Ureter (tissue), 1 donor: ENCODE measurements at places on chromosomes 16 and 17.

DNA sequence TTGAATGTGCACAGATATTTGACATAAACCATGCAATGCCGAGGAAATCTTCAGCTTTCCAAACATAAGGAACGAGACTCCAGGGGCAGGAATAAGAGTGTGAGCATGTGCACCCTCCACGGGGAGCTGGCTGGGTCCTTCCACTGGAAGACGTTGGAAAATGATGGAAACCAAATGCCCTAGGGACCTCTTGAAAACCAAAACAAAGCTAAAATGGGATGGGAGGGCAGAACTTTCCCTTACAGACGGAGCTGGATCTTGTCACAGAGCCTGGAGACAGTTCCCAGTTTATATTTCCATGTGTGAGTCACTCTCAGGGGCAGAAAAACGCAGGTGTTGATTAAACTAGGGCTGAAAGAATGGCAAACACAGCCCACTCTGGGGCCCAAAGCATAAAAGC is 34.4 kb upstream of the DNAH17 start:
- DNase-seq = no peak

GRCh38 chr16:48596326-48596725 is 13.7 kb downstream of the N4BP1 start:
- DNase-seq = no peak

DNA sequence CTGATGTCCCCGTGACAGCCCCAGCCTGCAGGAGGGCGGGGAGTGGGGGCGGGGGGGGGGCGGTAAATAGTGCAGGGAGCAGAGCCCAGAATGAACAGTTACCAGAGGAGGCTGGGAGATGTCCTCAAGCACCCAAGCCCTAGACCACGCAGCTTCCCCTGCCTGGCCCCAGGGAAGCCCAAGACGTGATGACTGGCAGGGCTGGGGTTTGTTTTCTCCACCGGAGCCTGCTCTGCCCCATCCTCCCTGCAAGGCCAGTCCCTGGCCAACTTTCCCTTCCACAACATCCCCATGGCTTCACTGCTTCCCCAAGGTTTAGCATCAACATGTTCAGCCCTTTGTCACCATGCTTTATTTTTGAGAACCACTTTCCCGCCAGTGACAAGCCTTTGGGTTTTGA is 1.4 kb upstream of the BEAN1 start:
- DNase-seq = no peak

DNA sequence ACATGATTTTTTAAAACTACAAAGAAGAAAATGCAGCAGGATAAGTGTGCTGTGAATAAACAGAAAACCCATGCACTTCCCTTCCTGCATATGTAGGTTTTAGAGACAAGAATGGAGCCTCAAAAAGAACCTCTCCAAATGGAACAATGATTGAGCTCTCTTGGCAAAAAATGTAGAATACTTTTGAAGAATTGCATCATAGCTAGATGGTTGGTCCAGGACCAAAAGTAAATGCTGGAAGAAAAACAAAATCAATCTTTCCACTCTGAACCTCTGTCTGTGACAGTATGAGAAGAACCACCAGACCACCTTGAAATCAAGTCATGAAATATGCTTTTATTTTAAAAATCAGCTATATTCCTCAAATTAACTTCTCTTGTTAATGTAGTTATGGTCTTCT is 17.5 kb downstream of the HELZ start:
- no peak for DNase-seq

DNA sequence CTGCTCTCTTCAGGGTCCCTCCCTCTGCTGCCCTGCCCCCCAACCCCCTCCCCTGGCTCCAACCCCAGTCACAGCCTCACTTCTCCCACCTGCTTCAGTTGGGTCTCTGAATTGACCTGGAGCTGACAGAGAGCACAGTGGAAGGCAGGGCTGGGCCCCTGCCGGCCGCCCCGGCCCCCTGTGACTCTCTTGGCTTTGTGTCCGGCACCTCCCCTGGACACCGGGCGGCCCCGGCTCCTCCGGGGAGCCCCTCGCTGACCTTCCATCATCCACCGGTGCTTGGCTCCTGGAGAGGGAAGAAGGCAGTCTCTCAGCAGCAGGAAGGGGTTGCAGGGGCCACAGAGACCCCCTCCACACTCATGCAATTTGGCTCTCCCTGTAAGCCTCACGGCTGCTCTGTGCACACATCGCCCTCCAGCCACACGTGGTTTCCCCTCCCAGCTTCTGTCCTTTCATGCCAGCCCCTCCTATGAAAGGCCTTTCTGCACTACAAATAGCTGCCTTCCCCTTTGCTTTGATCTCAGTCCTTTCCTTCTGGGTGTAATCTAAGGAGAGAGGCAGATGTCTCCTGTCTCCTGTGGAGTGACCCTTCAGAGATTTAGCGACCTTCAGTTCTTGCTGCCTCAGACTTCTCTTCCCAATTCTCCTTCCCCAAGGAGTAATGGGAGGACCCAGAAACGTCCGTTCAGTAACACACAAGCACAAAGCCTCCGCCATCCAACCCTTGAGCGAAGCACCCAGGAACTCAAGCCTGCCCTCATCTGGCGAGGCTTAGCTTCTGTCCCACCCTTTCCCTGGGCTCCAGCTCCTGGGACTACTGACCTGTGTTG is 8.3 kb downstream of the NKIRAS2 start:
- no peak for DNase-seq

DNA sequence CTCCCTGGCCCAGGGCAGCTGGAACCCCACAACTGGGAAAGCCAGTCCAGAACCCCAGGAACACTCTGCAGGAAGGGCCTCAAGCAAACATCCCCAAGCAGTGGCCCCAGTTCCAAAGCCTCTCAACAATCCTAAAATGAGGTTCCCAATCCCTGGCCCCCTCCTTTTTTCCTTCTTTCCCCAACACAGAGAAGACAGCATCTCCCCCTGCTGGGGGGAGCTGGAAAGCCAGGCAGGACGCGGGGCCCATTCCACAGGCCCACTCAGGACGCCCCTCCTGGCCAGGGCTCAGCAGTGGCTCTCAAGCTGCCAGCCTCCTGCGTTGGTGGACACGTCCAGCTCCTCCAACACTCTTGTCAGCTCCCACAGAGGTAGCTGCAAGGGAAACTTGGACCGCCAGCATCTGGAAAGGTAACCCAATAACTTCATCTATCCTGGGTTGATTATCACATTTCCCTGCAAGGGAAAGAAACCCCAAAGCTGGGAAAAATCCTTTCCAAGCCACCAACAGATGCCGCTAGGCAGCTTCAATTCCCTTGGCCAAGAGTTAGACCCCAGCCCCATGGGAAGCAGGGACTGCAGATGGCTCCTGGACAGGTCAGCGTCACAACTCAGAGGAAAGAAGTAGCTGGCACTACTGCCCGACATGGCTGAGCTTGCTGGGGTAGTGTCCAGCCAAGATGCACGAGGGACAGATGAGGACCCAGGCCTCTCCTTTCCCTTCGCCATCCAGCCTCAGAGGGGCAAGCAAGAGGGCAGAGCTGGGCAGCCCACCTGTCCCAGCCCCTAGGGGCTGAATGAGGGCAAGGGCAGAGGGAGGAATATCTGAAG is 7.6 kb downstream of the HDAC5 start:
- DNase-seq = no peak

DNA sequence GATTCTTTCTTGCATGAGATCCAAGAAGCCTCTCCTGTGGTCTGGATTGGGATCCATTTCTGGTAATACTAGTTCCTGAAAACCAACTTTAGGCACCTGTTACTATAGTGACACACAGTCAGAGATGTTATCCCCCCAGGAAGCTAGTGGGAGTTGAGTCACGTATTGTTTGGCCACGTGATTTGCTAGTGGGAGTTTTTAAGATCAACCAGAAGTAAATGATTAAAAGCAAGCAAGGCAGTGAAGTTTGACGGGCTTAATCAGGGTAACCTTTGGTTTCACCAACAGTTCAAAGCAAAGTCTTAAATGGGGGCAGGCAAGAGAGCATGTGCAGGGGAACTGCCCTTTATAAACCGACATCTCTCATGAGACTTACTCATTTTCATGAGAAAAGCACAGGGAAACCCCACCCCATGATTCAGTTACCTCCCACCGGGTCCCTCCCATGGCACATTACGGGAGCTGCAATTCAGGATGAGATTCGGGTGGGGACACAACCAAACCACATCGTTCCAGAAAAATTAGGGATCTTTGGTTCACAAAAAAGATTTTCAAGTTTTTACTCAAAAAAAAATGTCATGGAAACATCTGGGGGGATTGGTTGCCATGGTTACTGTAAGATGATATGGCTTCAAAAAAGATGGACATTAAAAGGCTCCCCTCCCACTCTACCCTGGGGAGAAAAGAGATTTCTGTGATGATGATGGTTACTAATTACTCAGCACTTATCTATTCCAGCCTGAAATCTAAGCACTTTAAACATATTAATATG is 483.1 kb upstream of the ERCC4 start:
- DNase-seq = peak; percentile 65

DNA sequence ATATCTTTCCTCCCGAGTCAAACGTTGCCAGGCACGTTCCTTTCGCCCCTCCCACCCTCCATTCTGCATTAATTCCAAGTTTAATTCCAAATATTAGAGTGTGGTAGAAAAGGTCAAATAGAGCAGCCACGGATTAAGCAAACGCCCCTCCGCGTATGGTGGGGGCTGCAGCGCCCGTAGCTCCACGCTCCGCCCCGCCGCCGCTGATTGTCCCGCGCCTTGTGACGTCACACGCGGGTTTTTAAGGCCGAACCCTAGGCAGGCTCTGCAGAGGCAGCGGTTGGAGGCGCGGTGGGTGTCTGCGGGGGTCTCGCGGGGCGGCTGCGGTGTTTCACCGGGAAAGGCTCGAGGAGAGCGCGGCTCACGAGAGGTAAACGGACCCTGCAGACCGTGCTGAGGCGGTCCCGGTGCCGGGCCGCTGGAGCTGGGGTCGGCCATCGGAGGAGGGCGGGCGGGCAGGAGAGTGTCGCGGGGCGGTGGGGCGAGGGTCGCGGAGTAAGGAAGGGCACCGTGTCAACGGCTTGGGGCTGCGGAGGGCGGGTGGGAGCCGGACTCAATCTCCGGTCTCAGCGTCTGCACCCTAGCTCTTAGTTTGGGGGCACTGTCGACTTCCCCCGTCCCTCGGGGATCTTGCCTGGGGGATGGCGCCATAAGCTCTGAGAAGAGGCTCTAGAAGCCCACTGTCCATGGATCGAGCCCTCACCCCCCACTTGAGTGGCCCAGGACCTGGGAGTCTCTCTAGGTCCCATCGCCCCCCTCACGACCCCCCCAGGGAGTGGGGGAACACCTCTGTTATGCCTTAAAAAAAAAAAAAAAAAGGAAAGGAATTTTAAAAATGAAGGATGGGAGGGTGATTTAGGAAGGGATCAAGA is at the start of gene ARL4D:
Gene ARL4D (plus strand): TSS at position 270 of the 872 bp plus-strand sequence. CDS start 740 bp downstream, outside the sequence.
- DNase-seq = peak; percentile 92

- DNase-seq = no peak
Measured at GRCh38 chr17:79135628-79136405, 61.2 kb downstream of the ENGASE start.

GRCh38 chr17:6456321-6456720 is 12.1 kb downstream of the PIMREG start:
- DNase-seq = no peak

GRCh38 chr16:64122177-64122576 is 999.7 kb downstream of the CDH11 start:
- no peak for DNase-seq

GRCh38 chr16:3564130-3564888 is 12.9 kb downstream of the NLRC3 start:
- DNase-seq = no peak
